ENCODE measurements at places on chromosomes 1 and 21. TPM values are rescaled to one million over a fixed set of nuclear protein-coding genes. Genes with fewer than 3 reads are reported as not detected.

DNA sequence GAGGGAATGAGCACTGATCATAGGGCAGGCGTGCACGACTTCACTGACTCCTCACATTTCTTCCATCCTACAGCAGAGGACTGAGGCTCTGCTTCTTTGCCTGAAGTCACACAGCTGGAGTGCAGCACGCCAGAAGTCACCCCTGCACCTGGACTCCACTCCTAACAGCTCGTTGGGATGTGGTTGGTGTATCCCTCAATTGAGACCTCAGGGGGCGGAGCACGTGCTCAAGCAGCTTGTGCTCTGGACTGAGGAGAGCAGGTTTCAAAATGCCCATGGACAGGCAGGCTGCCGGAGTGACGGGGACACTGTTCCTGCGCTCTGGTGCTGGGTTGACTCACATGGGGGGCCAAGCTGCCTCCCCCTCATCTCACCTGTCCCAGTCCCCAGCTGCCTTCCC, 13.9 kb downstream of the CHIT1 start:
- DNase-seq, result no peak

DNA sequence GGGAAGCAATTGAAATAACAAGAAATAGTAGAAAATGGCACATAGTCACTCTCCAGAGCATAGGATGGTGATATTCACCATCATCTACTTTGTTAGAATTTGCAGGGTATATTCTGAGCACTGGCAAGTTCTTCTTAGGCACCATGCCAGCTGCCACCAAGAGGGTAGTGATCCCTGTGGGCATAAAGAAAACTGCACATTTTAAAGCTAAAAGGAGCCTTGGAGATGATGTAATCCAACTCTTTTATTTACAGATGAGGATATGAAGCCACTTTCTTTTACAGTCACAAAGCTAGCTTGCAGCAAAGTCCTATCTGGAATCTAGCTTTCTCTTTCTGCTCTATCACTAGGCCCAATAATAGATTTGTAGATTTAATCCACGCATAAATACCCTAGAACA, 69.0 kb downstream of the PTGER3 start:
- DNase-seq, result no peak

- DNase-seq, result peak; percentile 70
Observed at GRCh38 chr1:1599030-1599934, 653 bp downstream of the FNDC10 start.

- no peak for DNase-seq
Observed at GRCh38 chr1:9990944-9991343, 6.1 kb upstream of the RBP7 start.

- DNase-seq, result no peak
Observed at GRCh38 chr1:198373376-198373775, 167.1 kb downstream of the ATP6V1G3 start.

- DNase-seq, result no peak
Observed at GRCh38 chr1:195218428-195219212, 1389.6 kb downstream of the KCNT2 start.

GRCh38 chr21:31449921-31450535, 106.0 kb upstream of the TIAM1 start:
- DNase-seq, result no peak

DNA sequence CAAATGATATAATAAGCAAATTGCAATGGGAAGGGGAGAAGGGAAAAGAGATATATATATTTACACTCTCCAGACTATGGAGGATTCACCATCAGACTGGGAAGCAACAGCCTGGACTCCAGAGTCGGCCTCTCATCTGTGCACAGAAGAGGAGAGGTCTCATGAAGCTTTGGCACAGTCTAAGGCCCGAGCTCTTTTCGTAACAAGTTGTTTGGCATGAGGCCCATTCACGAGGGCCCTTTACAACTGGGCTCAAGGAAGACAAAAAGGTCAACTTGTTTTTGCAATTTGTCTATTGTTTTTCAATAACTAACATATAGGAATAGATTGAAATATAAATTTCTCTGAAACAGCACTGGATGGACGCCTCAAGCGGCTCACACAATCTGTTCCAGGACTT, 66.7 kb upstream of the AJAP1 start:
- no peak for DNase-seq

DNA sequence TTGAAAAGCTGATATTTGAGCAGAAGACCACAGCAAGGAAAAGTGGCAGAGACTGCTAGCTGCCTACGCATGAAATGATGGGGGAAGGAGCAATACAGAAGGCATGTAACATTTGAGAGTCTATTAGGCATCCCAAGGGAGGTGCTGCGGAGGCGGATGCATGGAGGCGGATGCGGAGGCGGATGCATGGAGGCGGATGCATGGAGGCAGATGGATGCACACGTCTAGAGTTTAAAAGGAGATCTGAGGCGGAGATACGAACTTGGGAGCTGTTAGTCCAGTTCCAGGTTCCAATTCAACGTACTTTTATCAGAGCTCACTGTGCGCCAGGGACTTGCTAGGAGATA, 744 bp upstream of the DDX20 start:
- DNase-seq, result no peak

DNA sequence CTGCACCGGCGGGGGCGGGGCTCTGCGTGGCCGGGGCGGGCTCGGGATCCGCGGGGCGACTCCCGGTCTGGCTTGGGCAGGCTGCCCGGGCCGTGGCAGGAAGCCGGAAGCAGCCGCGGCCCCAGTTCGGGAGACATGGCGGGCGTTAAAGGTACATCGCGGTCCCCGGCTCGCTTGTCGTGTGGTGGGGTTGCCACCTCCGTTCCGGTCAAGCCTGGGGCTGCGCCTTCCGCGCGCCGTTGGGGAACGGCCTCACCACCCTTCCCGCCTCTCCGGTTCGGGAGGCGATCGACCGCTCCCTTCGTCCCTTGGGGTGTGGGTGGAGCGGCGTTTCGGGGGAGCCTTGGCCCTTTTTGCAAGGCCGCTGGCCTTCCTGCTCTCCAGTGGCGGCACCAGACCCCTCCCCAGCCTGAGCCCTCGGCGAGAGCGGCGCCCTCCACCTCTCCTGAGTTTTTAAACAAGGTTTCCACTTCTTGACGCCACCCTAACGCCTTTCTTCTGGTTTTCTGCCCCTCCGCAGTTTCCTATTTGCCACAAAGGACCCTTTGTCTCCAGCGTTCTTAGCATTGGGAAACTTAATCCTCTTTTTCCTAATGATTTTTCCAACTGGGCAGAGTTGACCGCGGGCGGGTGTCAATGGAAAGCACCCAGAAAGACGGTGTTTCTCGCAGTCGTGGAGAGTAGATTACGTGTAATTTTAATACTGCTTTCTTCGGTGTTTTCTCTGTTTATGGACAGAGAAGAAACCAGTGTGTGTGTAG, at the start of the genes LEPR and LEPROT:
TSS of gene LEPR (plus strand) at position 79 of the 761 bp plus-strand sequence. CDS start 144,898 bp downstream, outside the sequence.
TSS of gene LEPROT (plus strand) at position 79 of the 761 bp plus-strand sequence. CDS start at position 136, 57 bp downstream.
- DNase-seq, result no peak

- DNase-seq, result no peak
Observed at GRCh38 chr1:19239876-19240275, 11.4 kb downstream of the EMC1 start.

DNA sequence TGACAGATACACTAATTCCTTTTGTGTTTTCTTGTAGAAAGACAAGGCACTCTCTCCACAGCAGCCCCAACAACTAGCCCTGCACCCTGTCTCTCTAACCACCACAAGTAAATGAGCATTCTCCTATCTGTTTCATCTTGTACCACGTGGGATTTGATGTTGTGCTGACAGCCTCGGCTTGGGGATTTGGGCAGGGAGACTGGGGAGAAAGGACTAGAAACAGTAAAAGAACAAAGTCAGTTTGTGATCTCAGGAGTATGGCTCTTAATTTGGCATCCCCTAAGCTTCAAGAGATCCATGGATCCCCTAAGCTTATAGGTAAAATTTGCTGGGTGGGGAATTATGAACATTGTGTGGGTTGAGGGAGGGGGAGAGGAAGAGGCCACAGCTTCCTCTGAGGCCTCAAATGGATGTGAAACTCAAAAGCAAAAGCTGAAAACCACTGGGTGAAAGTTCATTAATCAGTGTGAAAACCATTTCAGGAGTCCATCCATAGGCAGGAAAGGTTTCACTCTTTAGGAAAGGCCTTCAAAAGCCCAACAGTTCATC, 3.1 kb downstream of the C1orf162 start:
- no peak for DNase-seq

- DNase-seq, result no peak
Observed at GRCh38 chr1:155678027-155678426, 10.5 kb downstream of the YY1AP1 start.

GRCh38 chr1:7868070-7868780, 15.4 kb upstream of the UTS2 start:
- no peak for DNase-seq

DNA sequence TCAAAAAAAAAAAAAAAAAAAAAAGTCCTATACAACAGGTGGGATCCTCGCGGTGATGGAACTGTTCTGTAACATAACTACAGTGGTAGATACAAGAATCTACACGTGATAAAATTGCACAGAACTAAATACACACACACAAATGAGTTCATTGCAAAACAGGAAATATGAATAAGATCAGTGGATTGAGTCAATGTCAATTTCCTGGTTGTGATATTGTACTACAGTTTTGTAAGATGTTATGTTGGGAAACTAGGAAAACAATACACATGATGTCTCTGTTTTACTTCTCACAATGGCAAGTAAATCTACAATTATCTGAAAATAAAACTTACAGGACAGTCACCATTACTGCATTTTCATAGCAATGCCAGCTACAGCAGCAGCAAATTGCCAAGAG, 59.8 kb downstream of the ITGB3BP start:
- DNase-seq, result no peak

DNA sequence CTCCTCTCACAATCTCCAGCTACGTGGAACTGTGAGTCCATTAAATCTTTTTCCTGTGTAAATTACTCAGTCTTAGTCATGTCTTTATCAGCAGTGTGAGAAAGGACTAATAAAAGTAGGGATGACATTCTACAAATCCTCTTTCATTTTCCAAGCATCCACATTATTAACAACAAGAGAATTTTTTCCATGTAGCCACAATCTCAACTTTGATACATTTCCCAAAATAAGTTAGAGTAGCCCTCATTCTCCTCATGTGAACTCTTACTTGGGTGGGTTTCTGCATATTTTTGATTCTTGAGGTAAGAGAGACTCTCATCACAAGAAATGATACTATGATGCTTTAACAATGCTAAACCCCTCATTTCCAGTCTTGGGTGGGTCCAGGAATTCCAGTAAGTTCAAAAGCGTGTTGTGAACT, 52.8 kb downstream of the TNFSF18 start:
- DNase-seq, result no peak

DNA sequence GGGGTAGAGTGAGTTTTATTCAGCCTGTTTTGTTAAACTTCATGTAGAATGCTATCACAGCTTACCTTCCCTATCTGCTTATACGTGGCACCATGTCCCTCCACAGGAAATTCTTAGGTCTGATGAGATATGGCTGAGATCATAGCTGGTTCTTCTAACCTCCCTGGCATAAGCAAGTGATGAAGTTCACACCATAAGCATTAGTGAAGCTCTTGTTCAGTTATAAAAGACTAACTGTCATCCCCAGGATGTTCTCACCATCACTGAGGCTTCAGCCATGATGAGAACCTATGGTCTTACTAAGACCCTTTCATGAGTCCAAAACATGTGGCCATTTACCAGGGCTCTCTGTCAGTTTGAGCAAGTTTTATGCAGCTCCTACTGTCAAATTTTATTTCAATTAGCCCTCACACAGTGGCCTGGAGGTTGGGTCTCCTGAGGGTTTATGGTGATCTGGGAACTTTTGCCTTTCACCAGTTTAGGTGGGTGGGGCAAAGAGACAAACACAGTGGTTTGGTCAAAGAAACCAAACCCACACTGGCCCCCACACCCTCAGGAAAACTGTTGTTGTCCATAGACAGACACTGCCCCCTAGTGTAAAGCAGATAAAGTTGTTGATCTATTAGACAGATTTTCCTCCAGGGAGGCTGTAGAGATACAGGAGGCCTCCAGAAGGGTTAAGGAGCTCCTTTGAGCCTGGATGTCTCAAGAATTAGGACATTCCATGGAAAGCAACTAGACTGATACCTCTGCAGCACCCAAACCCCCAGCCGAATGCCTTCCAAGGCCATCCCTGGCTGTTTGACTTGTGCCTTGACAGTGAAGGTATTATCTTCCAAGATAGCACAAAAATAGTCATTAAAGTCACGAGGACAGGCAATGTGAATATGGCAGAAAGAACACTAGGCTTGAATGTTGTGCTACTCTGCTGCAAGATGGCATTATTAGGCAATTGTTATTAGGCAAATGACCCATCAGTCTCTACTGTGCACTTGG, 5.0 kb downstream of the SLC22A15 start:
- peak; percentile 65 for DNase-seq

DNA sequence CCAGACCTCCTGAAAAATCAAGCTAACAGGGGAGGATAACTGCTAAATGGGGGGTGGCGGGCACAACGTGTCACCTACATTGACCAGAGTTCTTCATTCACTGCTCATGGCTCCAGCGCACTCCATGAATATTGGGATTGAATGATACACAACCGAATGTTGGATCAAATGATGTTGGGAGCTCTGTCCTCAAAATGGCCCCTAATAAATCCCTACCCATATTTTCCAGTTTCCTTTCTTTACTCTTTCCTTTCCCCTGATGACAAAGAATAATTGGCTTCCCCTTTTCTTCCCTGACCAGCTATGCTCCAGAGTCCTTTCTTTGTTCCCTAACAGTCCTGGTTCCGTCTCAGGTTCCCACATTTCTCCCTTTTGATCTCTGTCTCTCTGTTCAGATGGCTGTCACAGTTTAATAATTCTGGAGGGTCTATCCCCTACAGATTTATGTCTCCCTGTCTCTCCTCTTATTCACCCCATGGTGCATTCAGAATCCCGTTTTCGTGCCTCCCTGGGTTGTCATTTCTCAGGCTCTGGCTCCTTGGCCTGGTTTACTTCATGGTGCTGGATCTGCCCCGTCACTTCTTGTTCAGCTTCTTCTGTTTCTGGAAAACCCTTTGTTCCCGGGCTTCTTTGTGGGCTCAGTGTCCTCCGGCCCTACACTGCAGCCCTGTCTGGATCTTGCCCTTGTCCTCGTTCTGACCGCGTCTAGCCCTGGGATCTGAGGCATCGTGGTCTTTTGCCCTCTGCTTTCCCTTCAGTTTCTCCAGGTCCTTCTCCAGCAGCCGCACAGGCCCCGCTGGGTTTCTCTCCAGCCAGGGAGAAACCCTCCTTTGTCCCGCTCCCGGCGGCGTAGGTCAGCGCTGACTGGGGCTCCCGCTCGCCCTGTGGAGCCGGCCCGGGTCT, 78.3 kb downstream of the NDUFS5 start:
- DNase-seq, result peak; percentile 54

DNA sequence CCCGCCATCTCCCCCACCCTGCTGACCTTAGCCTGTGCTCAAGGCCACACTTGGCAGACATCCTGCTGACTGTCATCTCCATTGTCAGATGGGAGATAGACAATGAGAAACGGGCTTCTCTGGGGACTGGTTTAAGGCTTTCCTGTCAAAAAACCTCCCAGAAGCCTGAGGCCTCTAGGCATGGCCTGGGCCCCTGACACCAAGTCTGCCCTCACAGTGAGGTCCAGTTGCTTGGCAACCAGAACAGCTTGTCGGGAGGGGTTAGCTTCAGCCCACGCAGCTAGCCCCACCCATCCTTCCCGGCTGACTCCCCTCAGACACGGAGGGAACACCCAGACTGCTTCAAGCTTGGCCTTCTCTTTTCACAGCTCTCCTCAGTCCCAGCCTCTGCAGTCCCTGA, 11.0 kb downstream of the PLEKHA6 start:
- no peak for DNase-seq

The PMF1 gene
- 143 TPM for total RNA-seq

The SPATA1 gene
- 0.61 TPM for total RNA-seq

The ADAMTS1 gene
- 17.8 TPM for total RNA-seq

The LINGO4 gene
- total RNA-seq, result not detected

The GALE gene
- 35.1 TPM for total RNA-seq

The OR2T33 gene
- total RNA-seq, result not detected

The UBL4B gene
- not detected for total RNA-seq

The LMO4 gene
- total RNA-seq, result 64.9 TPM

The GPATCH3 gene
- 19.4 TPM for total RNA-seq

The KCNK2 gene
- 0.44 TPM for total RNA-seq

The INSRR gene
- not detected for total RNA-seq

Measured in H9 (cell line).